ENCODE measurements at places on chromosomes 1 and 21.

GRCh38 chr1:63318201-63318979 lies 4.0 kb upstream of the FOXD3 start:
- no peak for DNase-seq

DNA sequence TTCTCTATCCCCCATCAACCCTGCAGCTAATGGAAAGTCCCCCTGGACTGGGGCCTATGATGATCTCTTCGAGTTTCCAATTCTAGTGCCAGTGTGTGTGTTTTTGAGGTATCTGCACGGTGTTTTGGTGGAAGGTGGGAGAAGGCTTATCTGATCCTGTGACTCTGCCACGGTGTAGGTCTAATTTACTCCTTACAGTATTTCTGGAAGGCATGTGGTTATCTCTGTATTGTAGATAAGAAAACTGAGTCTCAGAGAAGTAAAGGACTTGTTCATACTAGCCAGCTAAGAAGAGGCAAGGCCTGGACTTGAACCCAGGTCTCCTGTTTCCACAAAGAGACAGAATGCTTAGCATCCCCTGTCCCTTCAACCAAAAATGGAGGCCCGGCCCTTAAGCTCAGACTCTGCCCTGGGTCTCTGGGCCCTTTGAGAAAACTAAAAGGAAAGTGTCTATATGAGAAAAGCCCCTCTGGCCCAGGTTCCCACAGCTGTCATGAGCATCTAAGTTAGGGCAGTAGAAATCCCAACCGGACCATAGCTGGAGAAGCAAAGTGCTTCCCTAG lies 20.3 kb downstream of the RIMS3 start:
- DNase-seq, result no peak

GRCh38 chr1:21661886-21662285 lies 7.3 kb downstream of the RAP1GAP start:
- DNase-seq, result no peak

DNA sequence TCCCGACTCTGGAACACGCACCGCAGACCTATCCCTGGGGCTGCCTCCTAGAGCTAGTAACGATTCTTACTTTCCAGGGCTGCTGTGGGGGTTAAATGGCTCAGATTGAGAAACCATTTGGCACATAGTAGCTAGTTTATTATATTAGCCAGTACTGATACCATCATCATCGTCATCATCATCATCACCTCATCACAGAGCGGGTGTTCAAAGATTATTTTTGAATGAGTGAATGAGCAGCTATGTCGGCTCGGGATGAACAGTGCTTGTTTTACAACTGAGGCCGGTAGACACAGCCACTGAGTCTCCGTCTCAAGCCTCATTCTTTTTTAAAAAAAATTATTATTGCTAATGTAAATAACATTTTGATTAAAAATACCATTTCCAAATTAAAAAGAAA lies 13.5 kb upstream of the AJAP1 start:
- no peak for DNase-seq

- no peak for DNase-seq
Measured at GRCh38 chr1:174991473-174991872, 8.3 kb upstream of the CACYBP start.

GRCh38 chr21:45304945-45305344 lies 17.2 kb upstream of the POFUT2 start:
- no peak for DNase-seq

GRCh38 chr1:234708700-234709395 lies 98.9 kb upstream of the IRF2BP2 start:
- no peak for DNase-seq

GRCh38 chr21:26405735-26406361 lies 167.2 kb downstream of the CYYR1 start:
- DNase-seq, result no peak

GRCh38 chr1:167207940-167208623 lies 12.6 kb upstream of the POU2F1 start:
- no peak for DNase-seq

DNA sequence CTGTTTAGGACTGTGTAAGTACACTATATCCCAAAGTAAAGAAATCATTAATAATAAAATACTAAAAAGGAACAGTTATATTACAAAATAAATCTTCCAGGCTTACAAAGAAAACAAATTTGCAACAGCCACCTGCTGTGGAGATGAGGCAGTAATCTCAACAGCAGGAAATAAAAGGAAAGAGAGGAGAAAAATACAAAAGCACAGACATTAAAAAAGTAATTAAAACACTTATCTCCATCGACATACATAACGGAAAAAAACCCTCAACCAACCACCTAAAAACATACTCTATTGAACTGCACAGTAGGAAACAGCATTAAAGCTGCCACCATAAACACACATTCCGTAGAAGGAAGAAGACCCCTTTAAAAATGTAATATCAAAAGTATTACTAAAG lies 317.6 kb downstream of the DPYD start:
- no peak for DNase-seq

- no peak for DNase-seq
Measured at GRCh38 chr1:34896612-34897011, 32.8 kb downstream of the DLGAP3 start.

DNA sequence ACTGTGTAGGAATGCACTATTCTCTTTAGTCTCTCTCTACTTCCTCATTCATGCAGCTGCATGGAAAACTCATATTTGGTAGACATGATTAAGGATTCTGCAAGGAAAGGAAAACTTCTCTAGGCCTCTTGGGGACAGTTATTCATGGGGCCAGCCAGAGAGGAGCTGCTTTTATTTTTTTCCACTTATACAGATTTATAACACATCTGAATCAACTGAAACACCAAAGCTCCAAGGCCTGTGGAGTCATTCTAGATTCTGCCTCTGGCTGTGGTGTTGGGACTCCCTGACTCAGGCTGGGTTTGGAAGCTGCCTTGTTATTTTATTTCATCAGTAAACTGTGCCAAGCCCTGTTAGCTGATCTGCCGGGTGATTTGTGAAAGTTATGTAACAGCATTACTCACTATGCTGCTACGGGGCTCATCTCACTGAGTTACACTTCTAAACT lies 83.9 kb upstream of the EDEM3 start:
- no peak for DNase-seq

GRCh38 chr1:16440131-16440469 lies 424 bp upstream of the NECAP2 start:
- DNase-seq, result no peak

- DNase-seq, result no peak
Measured at GRCh38 chr21:31910074-31910470, 37.3 kb downstream of the HUNK start.

- no peak for DNase-seq
Measured at GRCh38 chr1:236484310-236484971, 39.3 kb upstream of the LGALS8 start.
